GM13977 (cell line): ENCODE measurements at places on chromosomes 11 and 22.

GRCh38 chr22:48950151-48950915, 877.3 kb downstream of the BRD1 start:
- DNase-seq, result no peak

DNA sequence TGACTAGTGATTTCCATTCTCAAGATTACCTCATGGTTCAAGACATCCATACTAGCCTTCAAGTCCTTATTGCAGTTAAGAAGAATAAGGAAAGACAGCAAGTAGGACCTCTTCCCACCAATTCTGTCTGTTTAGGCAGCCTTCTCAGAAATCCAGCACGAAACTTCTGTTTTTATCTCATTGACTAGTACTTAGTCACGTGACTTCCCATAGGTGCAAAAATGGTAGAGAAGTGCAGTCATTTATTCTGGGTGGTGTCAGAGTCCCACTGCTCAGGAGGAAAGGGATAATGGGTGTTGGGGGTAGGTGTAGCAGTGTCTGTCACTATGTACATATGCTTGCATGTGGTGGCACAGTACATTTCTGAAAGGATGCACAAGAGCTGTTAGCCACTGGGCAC, 57.7 kb upstream of the SORL1-AS1 start:
- DNase-seq, result no peak

- DNase-seq, result no peak
Observed at GRCh38 chr11:6300325-6300724, 20.0 kb downstream of the CAVIN3 start.

DNA sequence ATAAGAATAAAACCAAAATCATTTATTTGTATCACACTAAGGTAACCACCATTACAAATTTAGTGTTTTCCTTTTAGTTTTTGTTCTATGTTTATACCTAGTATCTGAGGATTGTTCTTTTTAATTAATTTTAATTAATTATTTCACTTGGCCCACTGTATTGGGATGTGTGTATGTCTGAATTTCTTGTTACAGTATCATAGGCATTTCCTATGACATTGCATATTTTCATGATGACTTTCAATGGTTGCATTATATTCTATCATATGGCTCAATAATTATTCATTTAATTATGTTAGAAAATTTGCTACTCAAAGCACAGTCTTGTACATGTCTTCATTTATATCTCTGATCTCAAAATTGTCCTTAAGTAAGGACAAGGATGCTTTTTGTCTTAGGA, 41.0 kb downstream of the C11orf71 start:
- no peak for DNase-seq

DNA sequence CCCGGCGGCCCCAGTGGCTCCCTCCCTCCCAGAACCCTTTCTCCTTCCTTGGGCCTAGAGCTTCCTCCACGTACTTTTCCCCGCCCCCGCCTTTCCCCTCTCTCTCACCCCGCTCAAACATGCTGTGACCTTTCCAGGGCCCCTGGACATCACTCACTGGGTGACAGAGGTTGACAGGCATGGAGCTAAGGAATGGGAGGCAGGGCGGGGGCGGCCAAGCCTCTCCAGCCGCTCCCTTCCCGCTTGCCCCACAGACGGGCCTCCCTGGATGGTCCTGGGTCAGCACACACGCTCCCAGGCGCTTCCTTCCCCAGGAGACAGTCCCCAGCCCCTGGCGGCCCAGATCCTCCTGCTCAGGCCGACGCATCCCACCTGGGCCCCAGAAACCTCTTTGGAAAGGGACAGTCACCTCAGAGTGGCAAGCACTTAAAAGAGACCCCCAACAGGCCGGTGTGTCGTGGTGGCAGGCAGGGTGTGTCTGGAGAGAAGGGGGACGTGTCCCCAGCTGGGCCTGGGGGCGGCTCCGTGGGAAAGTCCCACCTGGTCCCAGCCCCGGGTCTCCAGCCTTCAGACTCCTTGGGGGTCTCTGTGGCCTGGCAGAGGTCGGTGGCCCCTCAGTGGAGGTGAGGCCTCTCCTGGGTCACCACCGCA, 8.8 kb downstream of the H19 start:
- no peak for DNase-seq

GRCh38 chr11:70788248-70789022, 390.1 kb downstream of the CTTN start:
- DNase-seq, result no peak

- no peak for DNase-seq
Observed at GRCh38 chr11:122271745-122272144, 155.7 kb upstream of the BLID start.

GRCh38 chr11:114358716-114359115, 41.6 kb downstream of the C11orf71 start:
- DNase-seq, result no peak

DNA sequence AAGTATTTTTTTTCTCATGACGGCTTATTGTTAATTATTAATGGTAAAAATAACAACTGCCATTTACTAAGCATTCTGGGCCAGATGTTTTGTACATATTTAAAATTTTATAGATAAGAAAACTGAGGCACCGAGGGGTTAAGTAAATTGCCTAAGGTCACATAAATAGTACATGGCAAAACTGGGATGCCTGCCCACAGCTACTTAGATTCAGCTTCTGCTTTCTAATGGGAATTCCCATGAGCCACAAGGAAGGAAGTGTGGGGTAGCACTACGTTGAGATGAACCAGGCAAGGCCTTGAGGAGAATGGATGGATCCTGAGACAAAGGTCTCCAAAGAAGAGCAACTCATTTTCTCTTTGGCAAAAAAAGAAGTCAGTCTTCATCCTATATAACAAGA, 11.9 kb upstream of the PHF21A start:
- no peak for DNase-seq

GRCh38 chr22:25134028-25134427, 65.6 kb upstream of the CRYBB3 start:
- DNase-seq, result no peak

DNA sequence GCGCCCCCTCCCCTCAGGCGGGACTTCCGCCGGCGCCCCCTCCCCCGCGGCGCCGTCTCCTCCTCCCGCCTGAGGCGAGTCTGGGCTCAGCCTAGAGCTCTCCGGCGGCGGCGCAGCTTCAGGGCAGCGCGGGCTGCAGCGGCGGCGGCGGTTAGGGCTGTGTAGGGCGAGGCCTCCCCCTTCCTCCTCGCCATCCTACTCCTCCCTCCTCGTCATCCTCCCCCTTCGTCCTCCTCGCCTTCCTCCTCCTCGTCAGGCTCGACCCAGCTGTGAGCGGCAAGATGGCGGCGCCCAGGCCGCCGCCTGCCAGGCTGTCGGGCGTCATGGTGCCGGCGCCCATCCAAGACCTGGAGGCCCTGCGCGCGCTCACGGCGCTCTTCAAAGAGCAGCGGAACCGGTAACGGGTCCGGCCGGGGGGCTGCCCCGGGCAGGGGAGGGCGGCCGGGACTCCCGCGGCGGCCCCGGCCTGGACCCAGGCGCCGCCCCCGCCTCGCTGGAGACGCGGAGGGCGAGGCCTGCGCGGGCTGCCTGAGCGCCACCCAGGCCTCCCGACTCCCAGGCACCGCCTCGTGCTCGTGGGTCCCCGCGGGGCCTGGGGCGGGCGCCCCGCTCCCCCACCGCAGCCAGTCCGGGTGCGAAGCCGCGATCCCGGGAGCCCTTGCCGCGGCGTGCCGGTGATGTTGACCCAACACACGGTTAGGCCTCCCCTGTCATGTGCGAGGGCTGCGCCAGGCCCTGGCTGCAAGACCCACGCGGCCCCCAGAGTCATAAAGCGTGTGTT, at the start of gene ATXN10:
ATXN10 (plus strand) TSS at position 52 of the 781 bp plus-strand sequence; CDS start at position 282, 230 bp downstream.
- peak; percentile 85 for DNase-seq

DNA sequence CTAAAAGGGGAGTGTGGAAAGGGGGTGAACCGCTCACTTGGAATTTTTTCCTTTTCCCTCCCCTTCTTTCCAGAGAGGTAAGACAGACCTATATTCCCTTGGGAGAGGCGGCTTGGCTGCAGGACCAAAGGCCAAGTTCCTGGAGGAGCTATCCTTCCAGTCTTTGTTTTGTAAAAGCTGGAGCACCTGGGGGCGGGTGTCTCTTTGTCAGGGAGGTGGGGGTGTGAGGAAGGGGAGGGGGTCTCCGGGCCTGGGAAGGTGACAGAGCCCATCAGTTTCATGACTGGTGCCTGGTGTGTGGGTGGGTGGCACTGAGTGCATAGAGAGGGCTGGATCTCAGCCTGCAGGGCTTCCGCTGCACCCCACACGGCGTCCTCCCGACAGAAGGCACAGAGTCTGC, 18.5 kb downstream of the PTPN5 start:
- DNase-seq, result no peak

DNA sequence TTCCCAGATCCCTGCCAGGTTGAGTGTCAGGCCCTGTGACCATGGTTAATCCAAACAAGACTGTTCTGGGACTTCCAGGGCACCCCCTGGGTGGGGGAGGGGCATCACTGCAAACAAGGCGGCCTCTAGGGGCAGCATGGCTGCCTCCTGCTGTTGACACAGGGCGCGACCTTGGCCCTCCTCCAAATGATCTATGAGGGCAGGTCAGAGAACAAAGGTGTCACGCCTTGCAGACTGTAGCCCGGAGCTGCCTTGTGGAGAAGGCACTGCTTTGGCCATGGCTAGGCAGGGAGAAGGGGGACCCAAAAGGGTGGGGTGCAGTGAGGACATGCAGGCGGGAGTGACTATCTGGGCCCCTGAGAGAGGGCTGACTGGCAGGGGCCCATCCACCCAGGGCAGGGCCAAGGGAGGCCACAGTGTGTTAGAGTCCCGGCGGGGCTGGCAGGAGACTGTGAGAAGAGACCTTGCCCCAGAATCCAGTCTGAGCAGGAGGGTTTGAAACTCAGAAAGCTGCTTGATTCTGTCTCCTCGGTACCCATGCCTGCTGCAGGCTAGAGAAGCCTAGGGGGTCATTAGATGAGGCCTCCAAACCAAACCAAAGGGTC, 35.6 kb downstream of the KCNC1 start:
- no peak for DNase-seq

DNA sequence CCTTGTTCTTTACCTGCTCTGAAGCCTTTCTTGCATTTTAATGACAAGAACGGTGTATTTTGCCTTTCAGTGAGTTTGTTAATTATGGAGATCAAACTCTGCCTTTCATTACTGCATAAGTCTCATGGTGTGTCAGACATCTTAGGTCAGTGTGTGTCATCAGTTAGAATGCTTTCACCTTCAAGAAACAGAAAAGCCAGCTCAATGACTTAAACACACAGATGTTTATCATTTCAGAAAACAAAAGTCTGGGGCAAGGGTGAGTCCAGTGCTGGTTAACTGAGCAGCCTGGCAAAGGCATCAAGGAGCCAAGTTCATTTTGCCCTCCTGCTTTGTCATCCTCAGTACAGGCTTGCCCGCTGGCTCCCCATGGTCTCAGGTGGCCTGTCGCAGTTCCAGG, 54.5 kb downstream of the PACS1 start:
- no peak for DNase-seq

DNA sequence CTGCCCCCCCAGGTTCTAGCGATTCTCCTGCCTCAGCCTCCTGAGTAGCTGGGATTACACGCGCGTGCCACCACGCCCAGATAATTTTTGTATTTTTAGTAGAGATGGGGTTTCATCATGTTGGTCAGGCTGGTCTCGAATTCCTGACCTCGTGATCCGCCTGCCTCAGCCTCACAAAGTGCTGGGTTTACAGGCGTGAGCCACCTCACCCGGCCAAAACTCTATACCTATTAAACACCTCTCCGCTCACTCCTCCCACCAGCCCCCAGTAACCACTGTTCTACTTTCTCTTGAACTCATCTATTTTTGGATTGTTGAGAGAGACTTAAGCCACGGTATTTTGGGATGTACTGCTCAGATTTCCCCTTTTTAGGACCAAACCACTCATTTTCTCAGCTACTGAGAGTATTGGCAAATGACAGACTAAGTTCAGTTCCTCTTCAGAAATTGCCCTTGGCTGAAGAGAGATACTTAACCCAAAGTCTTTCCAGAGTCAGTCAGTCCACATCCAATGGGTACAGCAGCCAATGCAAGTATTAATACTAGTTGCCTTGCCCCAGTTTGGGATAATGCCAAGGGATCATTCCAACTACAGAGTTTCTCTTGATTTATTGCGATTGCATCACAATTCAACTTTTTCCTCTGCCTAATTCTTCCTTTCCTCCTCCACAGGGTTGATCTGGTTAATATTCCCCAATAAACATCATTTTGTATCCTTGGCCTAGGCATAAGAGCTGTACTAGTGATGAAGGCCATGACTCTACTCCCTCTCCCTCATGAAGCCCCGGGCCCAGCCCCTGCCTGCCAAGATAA, 36.8 kb upstream of the CSTF3 start:
- no peak for DNase-seq

- no peak for DNase-seq
Observed at GRCh38 chr11:45906096-45906682, 882 bp downstream of the FREY1 start.

GRCh38 chr22:27993201-27993635, 74.2 kb upstream of the PITPNB start:
- DNase-seq, result no peak

GRCh38 chr22:33415401-33415800, 357.2 kb upstream of the SYN3 start:
- no peak for DNase-seq

DNA sequence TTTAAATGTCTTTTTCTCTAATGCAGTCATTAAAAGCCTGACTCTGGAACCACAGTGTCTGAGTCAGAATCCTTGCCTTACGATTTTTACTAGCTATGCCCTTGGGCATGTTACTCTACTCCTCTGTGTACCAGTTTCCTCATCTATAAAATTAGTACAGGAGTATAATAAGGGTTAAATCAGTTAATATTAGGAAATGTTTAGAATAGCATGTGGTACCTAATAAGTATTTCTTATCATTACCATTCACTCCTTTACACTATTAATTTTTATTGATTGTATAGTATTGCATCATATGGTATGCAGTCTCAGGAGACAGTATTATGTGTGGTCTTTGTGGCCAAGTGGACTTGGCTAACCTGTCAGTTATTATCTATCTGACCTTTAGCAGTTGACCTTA, 68.2 kb downstream of the METTL15 start:
- DNase-seq, result no peak

DNA sequence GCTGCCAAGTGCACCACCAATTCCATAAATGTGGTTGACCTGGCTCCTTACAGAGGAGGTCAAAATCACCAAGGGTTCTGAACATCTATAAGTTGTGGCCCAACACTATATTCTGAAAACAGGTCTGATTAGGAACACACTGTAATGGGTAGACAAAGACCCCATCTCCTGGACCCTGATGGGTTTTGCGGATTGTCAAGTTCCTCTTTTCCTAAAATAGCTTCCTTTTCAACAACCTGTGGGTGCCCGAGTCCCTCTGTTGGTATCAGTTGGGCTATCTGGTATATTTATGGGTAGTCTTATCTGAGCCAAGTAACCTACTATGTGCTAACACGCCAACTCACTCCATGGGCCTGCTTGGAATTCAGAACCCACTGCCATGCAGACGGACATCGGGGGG, 9.9 kb upstream of the CACNG2 start:
- no peak for DNase-seq

GRCh38 chr11:21056644-21057043, 387.3 kb downstream of the NELL1 start:
- DNase-seq, result no peak

- DNase-seq, result no peak
Observed at GRCh38 chr11:2903672-2904011, 18.1 kb upstream of the CDKN1C start.
